NCI-H1092 treated with DMSO at 0.1 percent for 48 hours (cell line): ENCODE measurements at places on chromosomes 16 and 17.

DNA sequence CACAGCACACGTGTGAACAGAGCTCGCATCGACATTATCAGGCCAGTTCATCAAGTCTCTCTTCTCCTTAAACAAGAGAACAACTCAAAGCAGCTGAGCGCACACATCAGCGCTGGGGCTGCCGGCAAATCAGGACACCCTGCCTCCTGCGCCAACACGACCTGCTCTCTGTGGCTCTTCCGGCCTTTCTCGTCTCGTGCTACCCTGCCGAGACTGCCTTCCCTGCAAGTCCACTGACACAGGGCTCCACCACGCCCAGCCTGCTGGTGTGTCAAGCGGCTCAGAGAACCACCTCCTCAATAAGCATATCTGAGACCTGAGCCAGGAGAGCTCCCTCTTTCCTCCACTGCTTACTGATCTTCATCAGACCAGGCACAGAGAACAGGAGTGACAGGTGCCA is 96.9 kb downstream of the ZNF778 start:
- no peak for DNase-seq

GRCh38 chr16:81625544-81626153 is 153.4 kb upstream of the PLCG2 start:
- DNase-seq: peak; percentile 67

GRCh38 chr16:14585287-14585686 is 44.8 kb downstream of the PARN start:
- DNase-seq: no peak

GRCh38 chr17:82400830-82401229 is 17.3 kb upstream of the HEXD start:
- no peak for DNase-seq
